ENCODE measurements at places on chromosomes 4 and X.

- no peak for DNase-seq
These were observed 121.8 kb upstream of the TMEM47 start for GRCh38 chrX:34778916-34779315.

GRCh38 chr4:187606581-187606980 is 389.0 kb upstream of the ZFP42 start:
- DNase-seq, result peak; percentile 1

DNA sequence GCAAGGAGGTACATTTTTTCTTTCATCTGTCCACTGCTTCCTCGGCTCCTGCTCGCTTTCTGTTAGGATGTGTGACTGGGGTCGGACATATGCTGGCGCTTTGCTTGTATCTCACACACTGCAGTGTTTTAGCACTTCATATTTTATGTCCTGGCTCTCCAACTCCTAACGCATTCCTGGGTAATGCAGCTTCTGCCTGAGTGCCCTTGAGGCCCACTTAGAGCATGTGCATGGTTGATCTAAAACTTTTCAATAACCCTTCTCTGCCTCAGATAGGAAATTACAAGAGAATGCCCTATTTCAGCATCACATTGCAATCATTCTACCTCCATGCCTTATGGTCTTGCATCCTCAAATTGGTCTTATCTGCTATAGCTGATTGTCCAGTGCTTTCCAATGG is 65.3 kb downstream of the NEIL3 start:
- DNase-seq, result no peak

DNA sequence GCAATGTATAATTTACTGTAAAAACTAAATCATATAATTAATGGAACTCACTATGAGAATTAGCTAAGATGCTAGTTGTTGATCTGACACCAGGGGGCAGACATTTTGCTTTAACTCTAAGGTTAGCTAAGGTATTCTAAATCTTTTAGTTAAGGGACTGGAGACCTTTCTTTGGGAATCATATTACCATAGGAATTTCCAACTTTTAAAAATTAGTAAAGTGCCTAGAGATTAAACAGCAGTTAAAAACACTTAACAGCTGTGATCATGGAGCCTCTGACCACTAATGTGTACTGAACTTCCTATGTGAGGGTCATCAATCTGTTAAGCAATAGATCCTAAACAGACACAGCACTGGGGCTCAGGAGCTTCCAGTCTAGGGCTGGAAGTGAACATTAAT is 226.6 kb downstream of the NSUN7 start:
- peak; percentile 20 for DNase-seq

DNA sequence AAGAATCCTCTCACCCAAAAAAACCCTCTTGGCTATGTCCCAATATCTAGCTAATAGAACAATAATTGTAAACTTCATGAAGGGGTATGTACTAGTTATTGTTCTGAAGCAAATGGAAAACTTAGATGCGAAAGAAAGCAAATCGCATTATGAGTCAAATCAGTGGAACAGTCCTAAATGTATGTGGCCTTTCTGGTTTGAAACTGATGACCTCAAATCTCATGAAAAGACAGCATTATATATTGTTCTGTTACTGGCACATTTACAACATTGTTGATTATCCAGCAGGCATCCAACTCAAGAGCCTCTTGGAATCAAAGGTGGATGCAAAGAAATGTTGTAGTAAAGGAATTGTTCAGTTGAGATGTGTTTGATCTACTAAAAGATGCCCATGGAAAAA is 34.7 kb downstream of the CSN3 start:
- no peak for DNase-seq

DNA sequence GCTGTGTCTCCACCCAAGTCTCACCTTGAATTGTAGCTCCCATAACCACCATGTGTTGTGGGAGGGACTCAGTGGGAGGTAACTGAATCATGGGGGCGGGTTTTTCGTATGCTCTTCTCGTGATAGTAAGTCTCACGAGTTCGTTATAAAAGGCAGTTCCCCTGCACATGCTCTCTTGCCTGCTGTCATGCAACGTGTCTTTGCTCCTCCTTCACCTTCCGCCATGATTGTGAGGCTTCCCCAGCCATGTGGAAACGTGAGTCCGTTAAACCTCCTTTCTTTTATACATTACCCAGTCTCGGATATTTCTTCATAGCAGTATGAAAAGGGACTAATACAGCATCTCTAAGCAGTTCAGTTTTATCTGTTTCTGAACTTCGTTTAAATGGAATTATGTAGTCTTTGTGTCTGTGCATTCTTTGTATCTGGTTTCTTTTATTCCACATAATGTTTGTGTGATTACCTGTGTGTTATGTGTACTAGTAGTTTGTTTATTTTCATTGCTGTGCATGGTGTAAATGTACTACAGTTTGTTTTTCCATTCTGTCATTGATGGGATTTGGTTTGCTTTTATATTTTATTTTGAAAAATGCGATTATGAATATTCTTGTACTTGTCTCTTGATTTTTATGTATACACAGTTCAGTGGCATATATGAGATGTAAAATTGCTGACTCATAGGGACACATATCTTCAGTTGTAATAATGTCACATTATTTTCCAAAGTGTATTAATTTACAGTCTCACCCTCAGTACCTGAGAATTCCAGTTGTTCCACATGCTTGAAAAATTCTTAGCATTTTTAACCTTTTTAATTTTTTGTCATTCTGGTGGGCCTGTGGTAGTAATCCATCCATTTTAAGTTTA is 304.9 kb downstream of the GBA3 start:
- no peak for DNase-seq

GRCh38 chr4:176927117-176927516 is 134.4 kb upstream of the VEGFC start:
- DNase-seq, result no peak

DNA sequence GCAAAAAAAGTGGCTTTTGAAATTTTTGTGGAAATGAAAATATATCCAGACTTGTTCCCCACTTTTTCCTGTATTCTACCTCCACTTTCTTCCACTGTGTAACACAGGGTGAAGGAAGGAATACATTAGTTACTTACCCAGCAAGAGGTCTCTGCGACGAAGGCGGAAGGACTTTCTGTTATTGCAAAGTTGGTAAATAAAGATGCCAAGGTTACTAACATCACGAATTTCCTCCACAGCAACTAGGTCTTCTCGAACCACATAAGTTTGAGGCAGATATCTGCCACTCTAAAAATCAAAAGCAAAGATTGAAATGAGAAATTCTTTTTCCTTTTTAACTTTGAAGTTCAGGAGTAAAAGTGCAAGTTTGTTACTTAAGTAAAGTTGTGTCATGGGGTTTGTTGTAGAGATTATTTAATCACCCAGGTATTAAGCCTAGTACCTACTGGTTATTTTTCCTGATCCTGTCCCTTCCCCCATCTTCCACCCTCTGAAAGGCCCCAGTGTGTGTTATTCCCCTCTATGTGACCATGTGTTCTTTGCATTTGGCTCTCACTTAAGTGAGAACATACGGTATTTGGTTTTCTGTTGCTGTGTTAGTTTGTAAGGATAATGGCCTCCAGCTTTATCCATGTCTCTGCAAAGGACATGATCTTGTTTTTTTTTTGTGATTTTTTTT is 5.8 kb downstream of the ITM2A start:
- no peak for DNase-seq

DNA sequence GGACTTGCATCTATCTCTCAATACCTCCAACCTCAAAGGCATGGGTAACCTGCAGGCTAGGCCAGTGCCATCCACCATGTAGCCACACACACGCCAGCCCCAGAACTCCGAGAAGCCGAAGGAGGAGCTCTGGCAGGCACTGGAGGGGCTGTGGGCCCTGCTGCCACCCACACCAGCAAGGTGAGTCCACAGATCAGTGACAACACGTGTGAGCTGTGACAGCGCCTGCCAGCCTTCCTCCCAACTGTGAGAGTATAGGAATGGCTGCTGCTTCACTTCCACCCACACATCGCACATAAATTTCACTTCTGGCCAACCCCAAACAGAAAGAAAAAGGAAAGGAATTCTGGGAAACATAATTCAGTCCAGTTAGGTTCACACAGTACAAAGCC is 422.6 kb downstream of the BCOR start:
- DNase-seq, result no peak

DNA sequence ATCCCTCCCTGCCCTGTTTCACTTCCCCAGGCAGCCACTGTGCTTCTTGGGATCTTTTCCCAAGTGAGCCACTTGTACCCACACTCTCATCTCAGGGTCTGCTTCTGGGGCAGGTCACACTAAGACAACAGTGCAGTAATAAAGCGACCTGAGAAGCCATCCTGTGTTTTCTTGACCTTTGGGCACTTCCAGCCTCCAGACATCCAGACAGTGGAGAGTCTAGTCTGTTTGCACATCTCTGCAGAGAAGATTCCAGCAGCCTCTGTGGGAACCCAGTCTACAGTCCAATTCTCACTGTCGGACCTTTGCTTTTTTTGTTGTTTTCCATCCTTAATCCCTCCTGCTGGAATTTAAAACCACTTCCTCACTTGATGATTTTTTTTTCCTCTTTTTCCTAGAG is 50.3 kb upstream of the ATP6AP2 start:
- no peak for DNase-seq

DNA sequence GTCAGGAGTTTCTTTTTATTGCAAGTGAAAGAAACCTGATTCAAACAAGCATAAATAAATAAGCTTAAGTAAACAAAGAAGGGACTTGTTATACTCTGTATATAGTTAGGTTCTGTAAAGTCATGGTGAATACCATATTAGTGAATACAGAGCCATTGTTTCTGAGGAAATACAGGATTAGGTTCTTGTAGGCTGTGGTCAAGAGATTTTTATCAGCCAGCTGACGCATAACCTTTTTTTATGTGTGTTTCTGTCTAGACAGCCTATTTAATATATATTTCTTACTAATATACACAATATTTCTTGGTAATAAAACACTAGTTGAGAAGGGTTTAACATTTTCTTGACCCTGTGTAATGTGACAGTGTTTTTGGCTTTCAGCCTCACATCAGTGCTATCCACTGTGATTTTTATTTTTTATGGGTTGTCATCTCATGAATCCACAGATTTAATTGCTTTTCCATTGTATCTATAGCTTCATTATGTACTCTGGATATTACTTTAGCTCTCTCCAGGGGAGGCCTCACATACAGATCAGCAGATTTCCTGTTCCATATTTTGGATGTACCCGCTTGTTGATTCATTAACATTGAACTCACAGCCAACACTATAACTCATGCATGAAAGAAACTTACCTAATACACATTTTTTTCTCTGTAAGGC is 8.0 kb downstream of the HERC3 start:
- no peak for DNase-seq

DNA sequence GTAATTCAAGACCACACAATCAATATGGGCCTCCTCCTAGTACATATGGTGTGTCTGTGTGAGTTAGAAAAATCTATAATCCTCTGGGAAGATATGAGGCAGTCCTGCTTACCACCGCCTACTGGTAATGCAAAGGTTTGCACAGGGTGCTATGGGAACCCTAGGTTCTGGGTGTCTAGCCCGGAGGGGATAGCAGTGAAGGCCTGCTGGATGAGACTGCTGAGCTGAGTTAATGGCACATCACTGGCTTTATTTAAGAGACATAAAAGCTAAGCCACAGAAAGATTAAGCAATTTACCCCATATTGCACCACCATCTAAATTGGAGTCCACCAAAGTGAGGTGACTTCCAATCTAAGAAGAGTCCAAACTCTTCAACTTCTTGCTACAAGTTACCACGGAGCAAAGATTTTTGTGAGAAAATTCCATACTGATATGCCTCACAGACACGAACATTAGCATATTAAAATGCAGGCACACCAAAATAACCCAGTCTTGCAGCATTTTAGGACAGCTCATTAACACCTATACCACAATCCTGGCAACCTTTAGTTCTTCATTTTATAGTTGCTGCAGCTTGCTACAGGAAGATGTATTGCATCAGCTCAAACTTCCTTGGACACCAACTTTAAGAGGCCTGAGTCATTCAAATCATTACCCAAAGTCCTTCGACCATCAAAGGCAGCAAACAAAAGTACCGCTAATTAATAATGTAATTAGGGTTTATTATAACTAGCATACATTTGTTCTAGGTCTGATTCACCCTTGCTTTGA is 13.7 kb downstream of the DGKK start:
- no peak for DNase-seq

DNA sequence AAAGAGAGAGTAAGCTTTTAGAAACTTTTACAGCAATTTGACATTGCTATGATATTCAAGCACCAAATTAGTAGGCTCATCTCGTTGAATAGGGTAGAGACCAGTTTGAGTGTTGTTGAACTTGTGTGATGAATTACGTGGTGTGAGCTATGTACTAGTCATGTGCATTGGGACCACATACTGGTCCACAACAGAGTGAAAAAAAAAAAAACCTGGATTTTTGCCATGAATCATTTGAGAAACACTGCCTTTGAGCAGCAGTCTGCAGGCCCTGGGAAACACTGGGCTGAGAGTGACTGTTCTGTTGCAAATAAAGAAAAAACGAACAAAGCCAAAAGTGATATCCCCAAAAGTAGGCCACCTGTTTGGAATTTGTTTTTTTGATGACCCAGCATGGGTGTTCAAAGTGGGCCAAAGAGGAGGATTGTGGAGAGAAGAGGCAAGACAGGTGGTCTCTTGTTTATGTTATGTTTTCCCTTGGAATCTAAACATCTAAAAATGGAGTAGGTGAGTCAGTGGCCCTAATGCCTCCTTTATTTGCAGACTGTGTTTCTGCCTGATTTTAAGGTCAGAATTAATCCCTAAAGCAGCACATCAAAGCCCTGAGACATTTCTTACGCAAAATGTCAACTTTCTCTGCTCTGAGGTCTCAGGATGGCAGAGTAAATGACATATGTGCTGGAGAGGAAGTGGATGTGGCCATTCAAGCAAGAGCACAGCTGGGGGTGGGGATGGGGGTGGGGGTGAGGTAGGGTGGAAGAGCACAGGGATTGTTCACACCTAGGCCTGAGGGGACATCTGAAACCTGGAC is 33.5 kb downstream of the TAF7L start:
- DNase-seq, result no peak

DNA sequence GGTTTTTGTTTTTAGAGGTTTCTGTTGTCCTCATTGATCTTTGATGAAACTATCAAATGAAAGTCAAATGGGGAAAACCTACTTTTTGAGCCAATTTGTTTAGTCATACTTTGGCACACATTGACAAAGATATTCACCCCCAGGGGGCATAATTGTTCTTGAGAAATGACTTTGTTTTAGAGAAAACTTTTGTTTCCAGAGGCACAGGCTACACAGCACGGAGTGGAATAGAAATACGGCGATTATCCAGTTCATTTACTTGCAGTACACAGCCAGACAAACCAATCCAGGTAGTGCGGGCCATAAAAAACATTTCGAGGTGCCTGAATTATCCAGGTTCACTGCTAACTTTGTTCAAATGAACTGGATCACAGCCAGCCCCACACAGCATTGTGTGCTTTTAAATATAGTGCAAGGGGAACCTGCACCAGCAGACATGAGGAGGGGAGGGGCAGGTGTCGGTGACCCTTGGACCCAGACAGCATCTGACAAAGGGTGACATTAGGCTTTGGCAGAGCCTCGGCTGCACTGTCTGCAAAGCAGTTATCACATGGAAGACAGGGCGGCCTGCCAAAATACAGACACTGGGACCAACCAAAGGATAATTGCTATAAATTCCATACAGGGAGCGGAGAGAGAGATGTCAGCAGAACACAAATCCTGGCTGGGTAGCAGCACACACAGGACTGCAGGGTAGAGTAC is 179.6 kb upstream of the NOCT start:
- DNase-seq, result no peak

GRCh38 chr4:166121897-166122296 is 248.9 kb downstream of the TLL1 start:
- no peak for DNase-seq

- no peak for DNase-seq
These were observed 97.6 kb upstream of the ARSJ start for GRCh38 chr4:114076899-114077570.

All from GM19239 (cell line).